AG04449 (cell line): ENCODE measurements at places on chromosomes 11 and 22.
A peak's percentile ranks its signal among the peaks of the same experiment; 100 is the strongest.

GRCh38 chr22:38419121-38419857, 35.7 kb downstream of the KCNJ4 start:
- DNase-seq, result no peak

DNA sequence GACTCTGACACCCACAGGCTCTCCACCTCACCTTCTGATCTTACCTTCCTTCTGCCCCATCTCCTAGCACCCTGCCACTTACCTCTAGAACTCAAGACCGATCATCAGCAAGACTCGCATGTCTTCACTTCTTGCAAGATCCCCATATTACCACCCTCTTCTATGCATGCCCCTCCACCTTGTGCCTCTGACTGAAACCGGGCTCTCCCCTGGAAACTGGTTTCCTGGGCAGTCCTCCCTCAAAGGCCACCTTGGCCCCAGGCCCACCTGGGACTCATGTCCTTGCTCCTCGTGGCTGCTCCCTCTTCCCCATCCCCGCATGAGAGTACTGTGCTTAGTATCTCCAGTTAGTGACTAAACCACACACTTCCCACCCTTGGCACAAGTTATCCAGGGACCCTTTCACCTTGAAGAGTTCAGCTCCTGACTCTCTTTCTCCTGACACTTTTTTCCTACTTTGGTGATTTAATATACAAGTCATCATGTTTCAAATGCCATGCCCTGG, 136.7 kb downstream of the SPATA19 start:
- no peak for DNase-seq

DNA sequence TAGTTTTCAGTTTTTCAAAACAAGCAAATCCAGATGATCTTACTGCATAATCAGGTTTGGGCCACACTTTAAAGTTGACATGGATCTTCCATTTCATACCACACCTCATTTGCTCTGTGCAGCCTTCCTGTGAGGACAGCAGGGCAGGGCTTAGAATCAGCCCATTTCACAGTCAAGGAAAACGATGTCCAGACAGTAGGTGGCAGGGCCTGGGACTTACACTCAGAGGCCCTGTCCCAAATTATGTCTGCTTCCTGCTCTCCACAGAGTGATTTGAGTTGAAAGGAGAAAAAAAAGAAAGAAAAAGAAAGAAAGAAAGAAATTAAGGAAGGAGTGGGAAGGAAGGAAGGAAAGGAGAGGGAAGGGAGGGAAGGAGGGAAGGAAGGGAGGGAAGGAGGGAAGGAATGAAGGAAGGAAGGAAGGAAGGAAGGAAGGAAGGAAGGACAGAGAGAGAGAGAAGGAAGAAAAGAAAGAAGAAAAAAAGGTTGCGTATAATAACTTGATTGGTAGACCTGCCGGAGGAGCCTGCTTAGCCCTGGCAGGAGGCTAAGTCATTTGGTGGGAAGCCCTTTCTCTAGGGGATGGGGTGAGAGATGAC, 23.6 kb downstream of the TSKU start:
- DNase-seq, result no peak

GRCh38 chr11:122141725-122142124, 25.7 kb upstream of the BLID start:
- no peak for DNase-seq

DNA sequence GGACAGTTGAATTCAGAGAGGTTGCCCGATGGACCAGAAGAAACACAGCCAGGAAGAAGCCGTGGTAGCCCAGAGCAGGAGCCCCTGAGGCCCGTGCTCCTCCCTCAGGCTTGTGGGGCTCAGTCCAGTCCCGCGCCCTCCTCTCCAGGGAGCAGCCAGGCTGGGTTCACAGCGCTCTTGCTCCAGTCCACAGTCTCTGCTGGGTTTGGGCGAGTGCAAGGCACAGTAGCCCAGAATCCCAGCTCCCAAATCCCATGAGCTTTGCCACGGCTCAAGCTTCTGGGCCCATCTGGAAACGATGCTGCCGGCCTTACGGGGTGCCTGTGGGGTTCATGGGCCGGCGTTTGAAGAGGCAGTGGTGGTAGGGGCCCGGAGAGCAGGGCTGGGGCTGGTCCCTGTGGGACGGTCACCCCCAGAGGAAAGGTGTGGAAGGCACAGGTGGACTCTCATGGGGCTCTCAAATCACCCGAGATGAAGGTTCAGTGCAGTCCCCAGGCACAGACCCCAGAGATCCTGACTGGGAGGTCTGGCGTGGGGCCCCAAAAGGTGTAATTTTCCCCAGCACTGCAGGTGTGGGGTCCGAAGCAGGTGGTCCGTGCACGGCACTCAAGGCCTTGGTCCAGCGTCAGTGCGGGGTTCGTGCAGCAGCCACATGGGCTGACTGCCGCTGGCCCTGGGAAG, 30.6 kb upstream of the ATXN10 start:
- no peak for DNase-seq

- DNase-seq, result peak; percentile 64
These were observed 7.5 kb downstream of the CRYBB1 start for GRCh38 chr22:26610072-26610958.

DNA sequence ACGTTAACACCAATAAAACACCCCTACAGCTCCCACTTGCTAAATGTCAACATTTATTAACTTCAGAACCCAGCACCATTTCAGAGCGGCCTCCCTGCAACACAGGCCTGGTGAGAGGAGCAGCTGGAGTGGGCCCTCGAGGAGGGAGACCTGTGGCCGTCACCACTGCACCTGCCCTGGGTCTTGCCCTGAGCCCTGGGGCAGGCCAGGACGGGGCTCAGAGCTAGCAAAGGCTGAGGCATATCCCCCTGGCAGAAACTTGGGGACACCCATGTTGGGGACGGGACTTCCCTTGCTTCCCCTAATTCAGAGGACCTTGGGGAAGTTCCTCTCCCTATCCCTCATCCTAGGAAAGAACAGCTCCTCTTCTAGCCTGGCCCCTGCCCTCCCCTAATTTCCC, 137.3 kb upstream of the THY1 start:
- DNase-seq, result no peak

GRCh38 chr11:101792814-101793213, 122.0 kb upstream of the CEP126 start:
- DNase-seq, result no peak

DNA sequence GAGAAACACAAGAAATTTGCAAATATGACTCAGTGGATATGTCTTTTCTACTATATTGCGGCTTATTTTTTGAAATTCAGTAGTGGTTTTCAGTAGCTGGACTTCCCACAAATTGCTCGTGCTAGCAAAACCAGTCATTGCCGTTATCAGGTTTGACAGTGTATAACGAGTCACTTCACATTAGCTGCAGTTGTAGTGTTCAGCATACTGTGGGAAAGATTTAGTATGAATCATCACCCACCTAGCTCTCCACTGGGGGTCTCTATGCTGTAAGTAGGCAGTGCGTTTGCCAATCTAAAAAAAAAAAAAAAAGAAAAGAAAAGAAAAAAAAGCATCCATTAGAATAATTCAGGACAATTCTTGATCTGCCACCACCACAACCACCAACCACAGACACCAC, 1318.9 kb downstream of the LRRC4C start:
- DNase-seq, result no peak

DNA sequence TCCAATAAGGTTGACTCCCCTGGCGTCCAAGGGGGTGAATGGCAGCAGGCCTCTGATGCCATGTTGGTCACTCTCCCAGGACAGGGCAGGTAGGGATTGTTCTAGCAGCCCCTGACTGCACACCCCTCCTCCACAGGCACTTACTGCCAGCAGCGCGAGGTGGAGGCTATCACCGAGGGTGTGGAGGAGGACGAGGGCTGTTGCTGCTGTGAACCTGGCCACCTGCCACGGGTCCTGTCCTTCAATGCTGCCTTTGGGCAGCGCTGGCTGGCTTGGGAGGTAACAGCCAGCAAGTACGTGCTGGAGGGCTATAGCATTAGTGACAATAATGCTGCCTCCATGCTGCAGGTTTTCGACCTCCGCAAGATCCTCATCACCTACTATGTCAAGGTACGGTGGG, 7.7 kb upstream of the SIPA1 start:
- DNase-seq, result no peak

DNA sequence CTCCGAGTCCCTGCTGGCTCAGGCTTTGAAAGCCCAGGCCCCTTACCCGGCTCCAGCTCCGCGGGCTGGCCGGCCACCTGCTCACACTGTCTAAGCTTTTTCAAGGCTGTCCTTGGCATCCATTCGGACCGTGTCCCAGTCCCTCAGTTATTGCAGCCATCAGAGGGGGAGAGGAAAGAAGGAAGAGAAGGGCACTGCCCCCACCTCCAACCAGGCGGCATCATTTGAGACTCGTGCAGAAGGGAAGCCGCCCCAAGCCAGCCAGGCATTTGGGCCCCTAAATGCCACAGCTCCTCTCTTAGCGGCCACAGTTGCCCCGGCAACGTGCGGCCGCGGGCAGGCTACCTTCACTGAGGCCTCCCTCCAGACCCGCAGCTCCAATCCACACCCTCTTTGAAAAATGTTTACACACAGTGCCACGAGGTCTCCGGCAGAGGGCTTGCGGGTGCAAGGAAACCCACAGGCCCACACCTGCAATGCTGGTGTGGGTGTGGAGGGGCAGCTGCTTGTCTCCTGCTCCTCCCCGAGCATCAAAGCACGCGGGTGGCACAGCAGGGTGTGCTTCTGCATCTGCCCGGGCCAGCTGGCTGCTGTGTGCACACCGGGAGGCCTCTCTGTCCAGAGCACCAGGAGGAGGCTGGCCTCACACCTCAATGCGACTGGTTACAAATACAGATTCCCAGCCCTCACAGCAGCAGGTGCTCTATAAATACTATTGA, 124.4 kb downstream of the CTTN start:
- no peak for DNase-seq

GRCh38 chr11:7690648-7691047, 15.6 kb downstream of the OVCH2 start:
- DNase-seq, result no peak

- no peak for DNase-seq
These were observed 65.7 kb upstream of the PITPNB start for GRCh38 chr22:27984723-27985122.

- DNase-seq, result no peak
These were observed 177.8 kb downstream of the CEP164 start for GRCh38 chr11:117505285-117505970.

DNA sequence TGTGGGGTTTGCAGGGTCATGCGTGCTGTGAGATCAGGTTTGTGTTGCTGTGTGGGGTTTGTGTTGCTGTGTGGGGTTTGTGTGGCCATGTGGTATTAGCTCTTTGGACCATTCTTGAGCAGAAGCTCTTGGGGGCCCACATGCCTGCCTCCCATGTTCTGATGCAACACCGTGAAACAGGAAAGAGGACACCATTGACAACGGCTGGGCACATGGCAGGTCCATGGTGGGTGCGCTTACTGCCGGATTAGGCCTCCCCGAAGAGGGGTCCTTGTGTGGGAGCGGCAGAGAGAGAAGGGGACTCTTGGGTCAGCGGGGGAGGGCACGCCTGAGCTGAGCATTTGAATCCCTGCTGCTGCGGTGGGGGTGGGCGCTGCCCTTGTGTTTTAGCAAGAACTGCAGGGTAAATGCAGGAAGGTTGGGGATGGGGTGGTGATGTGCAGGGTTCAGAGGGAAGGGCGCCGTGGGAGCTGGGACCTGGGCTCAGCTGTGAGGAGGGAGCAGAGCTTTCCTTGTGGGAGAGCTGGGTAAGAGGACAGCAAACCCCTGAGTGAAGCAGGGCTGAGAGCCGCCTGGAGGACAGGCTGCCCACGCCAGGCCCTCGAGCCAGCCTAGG, 361.5 kb downstream of the TBC1D22A start:
- no peak for DNase-seq

DNA sequence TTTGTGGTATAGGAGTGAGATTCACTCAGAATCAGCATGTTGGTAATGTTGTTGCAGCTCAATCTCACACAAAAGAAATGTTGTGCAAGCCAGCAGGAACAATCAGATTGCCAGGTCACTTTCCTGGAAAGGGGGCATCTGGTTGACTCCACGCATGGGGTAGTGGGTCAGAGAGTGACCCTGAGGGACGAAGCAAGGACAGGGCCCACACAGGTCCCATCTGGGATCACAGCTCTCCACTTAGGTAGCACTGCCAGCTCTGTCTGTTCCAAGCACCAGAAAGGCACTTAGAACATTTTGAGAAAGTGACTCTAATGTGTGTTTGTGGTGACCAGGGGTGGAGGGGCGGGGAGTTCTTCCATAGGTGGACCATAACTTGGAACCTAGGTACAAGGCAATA, 109.5 kb downstream of the RASSF10 start:
- DNase-seq, result no peak

GRCh38 chr11:99316776-99317520, 296.2 kb downstream of the CNTN5 start:
- no peak for DNase-seq

DNA sequence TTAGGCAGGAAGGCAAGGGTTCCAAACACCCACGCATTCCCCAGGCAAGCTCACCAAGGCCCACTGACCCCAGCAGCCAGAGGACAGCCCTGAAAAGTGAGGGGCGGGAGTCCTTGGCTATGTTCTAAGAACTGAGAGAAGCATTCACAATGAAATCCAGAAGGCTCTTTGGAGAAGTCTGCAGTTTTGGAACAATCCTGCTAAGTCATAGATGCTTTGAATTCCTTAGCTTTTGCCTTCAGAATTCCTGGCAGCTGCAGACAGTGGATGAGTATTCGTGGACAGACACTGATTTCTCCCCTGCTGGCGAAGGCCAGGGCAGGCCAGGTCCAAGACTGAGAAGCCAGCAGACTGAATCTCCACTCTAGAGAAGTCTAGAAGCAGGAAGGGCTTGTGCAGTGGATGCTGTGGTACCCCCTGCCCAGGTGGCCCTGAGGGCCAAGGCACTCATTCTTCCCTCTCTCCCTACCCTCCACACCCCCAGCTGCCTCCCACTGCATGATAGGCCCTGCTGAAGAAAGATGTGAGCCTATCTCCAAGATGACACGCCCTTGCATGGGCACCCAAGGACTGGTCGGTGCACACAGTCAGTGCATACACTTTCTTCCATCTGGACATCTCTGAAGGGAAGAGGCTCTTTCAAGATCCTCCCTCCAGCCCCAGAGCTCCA, 133.2 kb upstream of the TEAD1 start:
- DNase-seq, result peak; percentile 83

- DNase-seq, result no peak
These were observed 81.8 kb upstream of the OR9Q1 start for GRCh38 chr11:57941875-57942274.

DNA sequence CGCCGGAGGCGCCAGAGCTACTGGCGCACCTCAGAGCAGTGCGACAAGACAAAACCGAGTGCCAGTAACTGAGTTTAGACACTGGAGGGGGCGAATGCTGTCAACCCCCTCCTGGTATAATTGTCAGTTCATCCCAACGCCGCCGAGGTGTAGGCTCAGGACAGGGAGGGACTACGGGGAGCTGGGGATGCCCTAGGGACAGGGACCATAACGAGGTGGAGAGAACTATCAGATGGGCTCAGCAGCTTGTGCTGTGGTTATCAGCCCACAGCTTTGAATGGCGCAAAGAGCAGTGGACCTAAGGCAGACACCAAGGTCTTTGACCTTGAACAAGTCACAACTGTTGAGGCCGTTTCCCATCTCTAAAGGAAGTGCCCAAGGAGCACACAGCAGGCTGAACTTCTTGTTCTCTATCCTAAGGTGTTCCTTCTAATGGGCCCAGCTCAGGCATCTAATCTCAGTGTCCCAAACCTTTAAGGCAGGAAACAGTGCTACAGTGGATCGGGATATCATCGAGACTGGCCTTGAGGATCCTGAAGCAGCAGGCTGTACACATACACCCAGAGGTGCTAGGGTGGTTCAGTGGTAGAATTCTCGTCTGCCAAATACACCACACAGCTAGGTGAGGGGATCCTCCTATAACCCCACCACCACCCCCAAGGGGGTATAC, 958 bp upstream of the TUT1 start:
- no peak for DNase-seq
